ENCODE measurements at places on chromosomes 6 and 20.
A peak's percentile ranks its signal among the peaks of the same experiment; 100 is the strongest.

DNA sequence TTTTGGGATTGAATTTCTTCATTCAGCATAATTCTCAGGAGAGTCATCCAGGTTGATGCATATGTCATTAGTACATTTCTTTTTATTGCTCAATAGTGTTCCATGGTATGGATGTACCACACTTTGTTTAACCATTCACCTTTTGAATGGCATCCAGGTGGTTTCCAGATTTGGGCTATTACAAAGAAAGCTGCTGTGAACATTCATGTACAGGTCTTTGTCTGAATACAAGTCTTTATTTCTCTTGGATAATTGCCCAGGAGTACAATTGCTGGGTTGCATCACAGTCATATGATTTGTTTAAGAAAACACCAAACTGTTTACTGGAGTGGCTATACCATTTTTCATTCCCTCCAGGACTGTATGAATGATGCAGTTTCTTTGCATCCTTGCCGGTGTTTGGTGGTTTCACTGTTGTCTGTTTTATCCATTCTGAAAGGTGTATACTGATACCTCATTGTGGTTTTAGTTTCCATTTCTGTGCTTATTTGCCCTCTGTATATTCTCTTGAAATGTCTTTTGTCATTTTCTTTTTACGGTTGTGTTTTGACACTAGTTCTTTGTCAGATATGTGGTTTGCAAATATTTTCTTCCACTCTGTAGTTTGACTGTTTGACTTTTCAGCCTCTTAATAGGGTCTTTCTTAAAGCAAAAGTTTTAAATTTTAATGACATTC lies 8.8 kb downstream of the CDKAL1 start:
- DNase-seq, result no peak

DNA sequence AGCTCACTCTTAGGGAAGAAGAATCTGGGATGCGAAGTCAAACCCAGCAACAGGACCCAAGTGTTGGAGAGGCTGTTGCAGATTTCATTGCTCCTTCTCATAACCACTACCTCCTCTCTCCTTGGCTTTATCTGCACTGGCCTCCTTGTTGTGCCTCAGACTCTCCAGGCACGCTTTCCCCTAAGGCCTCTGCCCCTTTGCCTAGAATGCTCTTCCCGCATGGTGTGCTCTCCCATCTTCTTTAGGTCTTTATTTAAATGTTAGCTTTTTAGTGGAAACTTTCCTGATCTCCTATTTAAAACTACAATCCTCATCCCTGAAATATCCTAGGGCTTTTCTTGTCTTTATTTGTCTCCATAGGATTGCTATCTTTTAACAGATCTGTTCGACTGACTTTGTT lies 94.9 kb upstream of the TMEM30A start:
- DNase-seq, result no peak

DNA sequence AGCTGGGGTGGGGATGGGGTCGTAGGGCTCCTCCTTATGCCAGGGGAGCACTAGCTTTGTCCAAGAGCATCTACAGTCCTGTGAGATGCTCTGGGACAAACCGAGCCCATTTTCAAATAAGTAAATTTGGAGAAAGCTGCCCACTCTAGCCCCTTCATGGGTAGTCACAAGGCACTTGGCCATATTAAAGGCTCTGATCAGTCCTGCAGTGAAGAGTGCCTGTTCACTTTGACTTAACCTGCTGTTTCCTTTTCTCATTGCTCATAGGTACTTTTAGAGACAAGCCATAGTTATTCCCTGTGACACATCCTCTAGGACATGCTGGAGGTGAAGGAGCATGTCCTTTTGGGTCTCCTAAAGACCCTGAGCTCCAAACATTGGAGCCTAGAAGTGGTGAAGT lies 38.4 kb downstream of the FAM110A start:
- DNase-seq, result no peak

GRCh38 chr20:4108495-4109306 lies 93.3 kb upstream of the RNF24 start:
- peak; percentile 47 for DNase-seq

- DNase-seq, result no peak
These were observed 410.4 kb downstream of the MAFB start for GRCh38 chr20:40278673-40279072.

DNA sequence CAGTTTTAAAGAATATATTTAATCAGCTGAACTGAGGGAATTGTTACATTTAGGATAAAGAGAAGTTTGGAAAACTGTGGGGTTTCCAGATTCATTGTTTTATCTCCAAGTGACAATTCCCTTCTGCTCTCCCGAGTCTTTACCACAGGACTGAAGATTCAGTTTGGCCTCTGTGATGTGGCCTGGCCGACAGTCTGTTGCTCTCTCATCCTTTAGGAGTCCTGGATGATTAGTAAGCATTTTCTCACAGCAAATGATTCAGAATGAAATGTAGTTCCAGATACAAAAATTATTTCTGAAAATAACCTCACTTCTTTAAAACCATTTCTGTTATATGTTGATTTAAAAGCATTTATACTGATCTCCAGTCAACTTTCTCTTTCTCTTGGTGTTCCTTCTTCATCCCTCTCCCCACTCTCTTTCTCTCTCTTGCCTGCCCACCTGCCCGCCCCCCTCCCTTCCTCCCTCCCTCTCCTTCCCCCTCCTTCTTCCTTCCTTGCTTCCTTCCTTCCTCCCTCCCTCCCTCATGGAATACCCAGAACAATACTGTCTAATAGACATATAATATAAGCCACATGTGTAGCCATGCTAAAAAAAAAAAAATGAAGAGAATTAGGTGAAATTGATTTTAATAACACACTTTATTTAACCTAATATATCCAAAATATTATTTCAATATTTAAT lies 254.9 kb downstream of the PRL start:
- DNase-seq, result no peak

GRCh38 chr6:30700340-30700739 lies 9.6 kb upstream of the NRM start:
- DNase-seq, result no peak

DNA sequence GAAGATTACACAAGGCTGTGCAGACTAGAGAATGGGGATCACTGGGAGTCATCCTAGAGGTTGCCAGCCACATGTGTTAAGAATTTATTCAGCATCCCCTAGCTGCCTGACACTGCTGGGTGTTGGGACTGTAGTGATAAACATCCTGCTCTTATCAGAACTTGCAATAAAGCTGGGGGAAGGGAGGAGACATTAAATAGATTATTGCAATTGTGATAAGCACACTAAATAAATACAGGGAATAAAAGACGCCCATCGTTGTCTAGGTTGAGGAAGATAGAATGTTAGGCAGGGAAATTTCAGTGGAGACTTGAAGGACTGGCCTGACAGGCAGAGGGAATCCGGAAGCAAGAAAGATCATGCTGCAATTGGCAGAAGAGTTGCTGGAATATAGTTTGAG lies 33.2 kb upstream of the TRAM2 start:
- DNase-seq, result no peak

GRCh38 chr6:118391086-118391485 lies 157.0 kb upstream of the PLN start:
- no peak for DNase-seq

DNA sequence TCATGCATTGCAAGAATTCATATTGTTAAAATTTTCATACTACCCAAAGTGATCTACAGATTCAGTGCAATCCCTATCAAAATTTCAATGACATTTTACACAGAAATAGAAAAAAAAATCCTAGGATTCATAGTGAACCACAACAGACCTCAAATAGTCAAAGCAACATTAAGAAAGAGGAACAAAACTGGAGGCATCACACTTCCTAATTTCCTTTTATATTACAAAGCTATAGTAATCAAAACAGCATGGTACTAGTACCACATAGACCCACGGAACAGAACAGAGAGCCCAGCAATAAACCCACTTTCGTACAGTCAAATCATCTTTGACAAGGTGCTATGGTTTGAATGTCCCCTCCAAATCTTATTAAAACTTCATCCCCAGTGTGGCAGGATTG lies 39.7 kb downstream of the NTSR1 start:
- DNase-seq, result no peak

All from stimulated activated CD4-positive, alpha-beta T cell treated with anti-CD3 and anti-CD28 coated beads, Interleukin-1b, Interleukin-23, amount 100 ng/mL, for 4 hours (primary cell).